ENCODE measurements at places on chromosomes 13 and 19. TPM values are rescaled to one million over a fixed set of nuclear protein-coding genes. Genes with fewer than 3 reads are reported as not detected.
A peak's percentile ranks its signal among the peaks of the same experiment; 100 is the strongest.

SPACA4 gene
- not detected for polyA plus RNA-seq

IZUMO2 gene
- not detected for polyA plus RNA-seq

ZIM2 gene
- polyA plus RNA-seq: not detected

DLEU7 gene
- 0.16 TPM for polyA plus RNA-seq

- peak; percentile 75 for DNase-seq
Measured at GRCh38 chr19:2503521-2504109, 27.7 kb downstream of the GADD45B start.

- no peak for DNase-seq
Measured at GRCh38 chr19:7272856-7273578, 21.2 kb downstream of the INSR start.

GRCh38 chr13:63305641-63306133 lies 1890.0 kb upstream of the PCDH20 start:
- DNase-seq: no peak

DNA sequence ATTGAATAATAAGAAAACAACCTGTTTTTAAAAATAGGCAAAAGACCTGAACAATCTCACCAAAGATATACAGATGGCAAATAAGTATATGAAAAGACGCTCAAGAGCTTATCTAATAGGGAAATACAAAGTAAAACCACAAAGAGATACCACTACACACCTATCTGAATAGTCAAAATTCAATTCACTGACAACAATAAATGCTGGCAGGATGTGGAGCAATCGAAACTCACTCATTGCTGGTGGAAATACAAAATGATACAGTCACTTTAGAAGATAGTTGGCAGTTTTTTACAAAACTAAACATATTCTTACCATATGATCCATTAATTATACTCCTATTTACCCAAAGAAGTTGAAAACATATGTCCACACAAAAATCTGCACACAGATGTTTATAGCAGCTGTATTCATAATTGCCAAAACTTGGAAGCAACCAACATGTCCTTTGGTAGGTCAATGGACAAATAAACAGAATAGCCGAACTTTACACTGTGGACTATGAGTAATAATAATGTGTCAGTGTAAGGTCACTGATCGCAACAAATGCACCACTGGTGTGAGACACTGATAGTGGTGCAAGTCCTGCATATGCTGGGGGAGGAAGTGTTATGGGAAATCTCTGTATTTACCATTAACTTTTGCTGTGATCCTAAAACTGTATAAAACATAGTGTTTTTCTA lies 20.8 kb downstream of the ZC3H13 start:
- no peak for DNase-seq

DNA sequence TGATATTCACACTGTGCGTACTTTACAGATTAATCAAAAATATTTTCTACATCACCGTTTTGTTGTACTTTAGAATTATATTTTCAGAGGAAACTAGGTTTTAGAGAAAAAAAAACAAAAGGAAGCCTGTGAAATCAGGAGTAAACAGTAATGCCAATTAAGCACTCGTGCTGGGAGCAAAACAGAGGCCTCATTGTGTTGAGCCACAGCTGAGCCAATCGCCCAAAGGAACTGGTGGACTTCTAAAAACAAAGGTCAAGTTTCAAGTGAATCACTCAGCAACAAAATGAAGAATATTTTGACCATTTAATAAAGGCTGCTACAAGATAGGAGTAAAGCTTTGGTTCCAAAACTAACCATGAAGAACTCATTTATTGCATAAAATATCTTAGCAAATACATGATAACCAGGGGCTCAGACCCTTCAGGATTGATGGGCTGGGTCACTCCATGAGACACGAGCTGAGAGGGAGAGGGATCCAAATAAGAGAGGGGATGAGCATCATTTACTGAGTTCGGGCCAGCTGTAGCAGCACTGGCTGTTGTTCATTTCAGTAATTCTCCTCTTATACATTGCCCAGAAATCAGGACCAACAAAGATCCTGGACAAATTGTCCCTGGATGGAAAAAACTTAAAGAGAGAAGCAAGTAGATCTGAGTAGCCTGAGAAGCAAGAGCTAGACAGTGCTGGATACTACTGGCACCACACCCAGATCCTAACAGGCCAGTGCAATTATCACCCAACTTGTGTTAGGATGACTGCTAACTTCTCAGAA lies 8.3 kb upstream of the NALCN start:
- DNase-seq: no peak

- peak; percentile 69 for DNase-seq
Measured at GRCh38 chr19:14370169-14370939, 10.9 kb upstream of the ADGRE5 start.

DNA sequence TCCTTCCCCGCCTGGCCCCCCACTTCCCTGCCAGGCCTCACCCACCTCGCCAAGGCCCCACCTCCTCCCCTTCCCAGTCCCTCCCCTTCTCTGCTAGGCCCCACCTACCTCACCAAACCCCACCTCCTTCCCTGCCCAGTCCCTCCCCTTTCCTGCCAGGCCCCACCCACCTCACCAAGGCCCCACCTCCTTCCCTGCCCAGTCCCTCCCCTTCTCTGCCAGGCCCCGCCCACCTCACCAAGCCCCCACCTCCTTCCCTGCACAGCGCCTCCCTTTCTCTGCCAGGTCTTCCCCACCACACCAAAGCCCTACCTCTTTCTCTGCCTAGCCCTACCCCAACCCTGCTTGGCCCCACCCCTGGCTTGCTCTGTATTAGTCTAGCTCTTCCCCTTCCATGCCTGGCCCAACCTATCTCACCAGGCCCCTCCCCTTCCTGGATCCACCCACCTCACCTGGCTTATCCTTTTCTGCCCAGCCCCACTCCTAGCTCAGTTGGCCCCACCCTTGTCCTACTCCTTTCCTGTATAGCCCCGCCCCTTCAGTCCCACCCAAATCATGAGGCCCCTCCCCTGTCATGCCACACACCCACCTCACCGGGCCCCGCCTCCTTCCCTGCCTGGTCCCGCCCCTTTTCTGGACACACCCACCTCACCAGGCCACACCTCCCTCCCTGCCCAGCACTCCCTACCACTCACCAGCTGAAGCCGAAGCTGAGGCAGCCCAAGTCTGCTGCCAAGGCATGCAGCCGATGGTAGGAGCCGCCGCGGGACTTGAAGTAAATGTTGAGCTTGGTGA lies 16.2 kb downstream of the CERS1 start:
- DNase-seq: no peak

DNA sequence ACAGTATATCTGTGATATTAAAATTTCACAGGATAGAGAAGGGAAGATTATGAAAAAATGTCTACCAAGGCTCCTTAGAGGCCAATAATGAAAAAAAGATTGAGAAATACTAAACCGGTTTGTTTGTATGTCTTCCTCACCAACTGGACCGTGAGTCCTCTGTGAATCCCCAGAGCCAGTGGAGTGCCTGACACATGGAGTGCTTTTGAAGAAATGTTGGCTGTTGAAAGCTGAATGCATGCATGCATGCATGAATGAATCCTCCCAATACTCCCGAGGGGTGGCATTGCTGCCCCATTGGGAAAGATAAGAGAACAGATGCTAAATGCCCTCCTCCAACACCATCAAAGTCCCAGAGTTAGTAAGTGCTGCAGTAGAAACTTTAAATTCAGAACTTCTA lies 152.7 kb upstream of the SERP2 start:
- no peak for DNase-seq

GRCh38 chr13:84130495-84131114 lies 248.3 kb upstream of the SLITRK1 start:
- no peak for DNase-seq

DNA sequence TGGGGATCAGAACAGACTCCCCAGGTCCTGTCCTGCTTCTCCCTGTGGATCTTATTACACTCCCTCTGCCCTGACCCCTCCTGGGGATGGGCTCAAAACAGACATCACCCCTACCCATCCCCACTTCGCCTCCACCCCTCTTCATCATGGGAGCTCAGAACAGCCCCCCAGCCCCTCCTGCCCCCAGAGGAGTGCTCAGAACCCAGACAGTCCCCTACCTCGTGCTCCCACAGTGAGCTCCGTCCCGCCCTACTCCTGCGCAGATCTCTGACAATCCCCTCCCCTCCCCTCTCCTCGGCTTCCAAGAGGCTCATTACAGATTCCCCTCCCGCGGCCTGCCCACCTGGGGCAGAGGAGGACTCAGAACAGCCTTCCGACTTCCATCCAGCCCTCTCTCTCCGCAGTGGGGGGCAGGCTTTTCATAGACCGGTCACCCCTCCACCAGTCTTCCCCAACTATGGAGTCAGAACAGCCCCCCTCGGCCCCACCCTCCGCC lies 6.1 kb downstream of the NXNL1 start:
- no peak for DNase-seq

DNA sequence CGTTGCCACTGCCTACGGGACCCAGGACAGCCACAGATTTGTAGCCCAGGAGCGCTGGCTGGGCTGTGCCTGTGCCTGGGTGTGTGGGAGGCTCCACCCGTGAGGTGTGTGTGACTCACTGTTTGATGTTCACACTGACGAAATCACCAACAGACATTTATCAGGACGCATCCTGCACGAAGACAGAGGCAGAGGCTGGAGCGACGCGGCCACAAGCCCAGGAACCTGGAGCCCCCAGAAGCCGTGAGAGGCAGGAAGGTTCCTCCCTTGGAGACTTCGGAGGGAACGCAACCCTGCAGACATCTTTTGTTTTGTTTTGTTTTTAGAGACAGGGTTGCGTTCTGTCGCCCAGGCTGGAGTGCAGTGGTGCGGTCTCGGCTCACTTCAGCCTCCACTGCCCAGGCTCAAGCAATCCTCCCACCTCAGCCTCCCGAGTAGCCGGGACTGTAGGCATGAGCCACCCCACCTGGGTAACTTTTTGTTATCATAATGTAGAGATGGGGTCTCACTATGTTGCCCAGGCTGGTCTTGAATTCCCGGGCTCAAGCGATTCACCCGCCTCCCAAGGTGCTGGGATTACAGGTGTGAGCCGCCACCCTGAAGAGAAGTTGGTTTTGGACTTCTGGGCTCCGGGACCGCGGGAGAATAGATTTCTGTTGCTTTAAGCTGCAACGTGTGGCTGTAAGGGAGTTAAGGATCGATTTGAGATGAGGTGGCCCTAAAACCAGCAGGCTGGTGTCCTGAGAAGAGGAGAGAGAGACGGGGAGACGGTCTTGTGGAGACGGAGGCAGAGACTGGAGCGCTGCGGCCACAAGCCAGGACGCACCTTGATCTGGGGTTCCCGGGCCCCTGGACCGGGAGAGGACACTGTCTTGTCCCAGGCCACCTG lies 24.9 kb upstream of the WDR18 start:
- DNase-seq: no peak

DNA sequence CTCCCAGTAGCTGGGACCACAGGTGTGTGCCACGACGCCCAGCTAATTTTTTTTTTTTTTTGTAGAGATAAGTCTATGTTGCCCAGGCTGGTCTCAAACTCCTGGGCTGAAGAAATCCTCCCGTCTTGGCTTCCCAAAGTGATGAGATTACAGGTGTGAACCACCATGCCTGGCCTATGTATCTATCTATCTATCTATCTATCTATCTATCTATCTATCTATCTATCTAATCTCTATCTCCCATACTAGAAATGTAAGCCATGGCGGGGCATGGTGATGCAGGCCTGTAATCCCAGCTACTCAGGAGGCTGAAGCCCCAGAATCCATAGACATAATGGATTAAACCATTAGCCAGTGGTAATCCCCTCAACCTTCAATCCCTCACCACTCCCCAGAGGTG lies 6.5 kb upstream of the SERTAD3 start:
- DNase-seq: no peak

DNA sequence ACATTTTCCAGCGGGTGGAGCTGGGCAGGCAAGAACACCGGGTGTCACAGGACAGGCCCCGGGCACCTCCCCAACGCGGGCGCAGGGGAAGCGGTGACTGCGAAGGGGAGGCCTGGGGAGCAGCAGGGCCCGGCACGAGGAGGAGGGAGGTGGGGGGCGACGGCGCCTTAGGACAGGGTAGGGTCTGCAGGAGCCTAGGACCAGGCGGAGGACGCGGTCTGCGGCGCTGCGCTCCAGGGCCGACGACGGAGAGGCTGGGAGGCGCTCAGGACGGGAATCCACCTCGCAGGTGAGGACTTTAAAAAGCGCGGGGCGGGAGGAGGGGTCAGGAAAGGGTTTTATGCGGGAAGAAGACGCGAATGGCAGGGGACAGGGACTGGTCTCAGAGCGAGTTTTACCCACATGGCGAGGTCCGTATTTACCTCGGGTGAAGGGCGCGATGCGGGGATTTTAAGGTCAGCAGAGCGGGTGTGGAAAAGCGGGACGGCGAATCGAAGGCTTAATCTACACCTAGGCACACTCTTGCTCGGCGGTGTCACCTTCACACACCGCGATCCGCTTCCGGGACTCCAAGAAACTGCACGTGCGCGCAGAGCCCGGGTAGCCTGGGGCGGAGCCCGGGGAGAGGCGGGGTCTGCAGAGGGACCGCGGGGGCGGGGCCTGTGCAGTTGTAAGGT lies 13.5 kb downstream of the ERVV-2 start:
- DNase-seq: no peak
